Foreskin fibroblast (primary cell): ENCODE measurements at places on chromosomes 4 and X.
A peak's percentile ranks its signal among the peaks of the same experiment; 100 is the strongest.

GRCh38 chrX:53374222-53374820 is 48.1 kb downstream of the SMC1A start:
- peak; percentile 9 for DNase-seq

- DNase-seq: no peak
Observed at GRCh38 chr4:168651374-168651773, 154.5 kb downstream of the PALLD start.

- DNase-seq: peak; percentile 7
Observed at GRCh38 chrX:44382871-44383270, 39.4 kb upstream of the EFHC2 start.

GRCh38 chrX:110847334-110847733 is 51.7 kb upstream of the CHRDL1 start:
- DNase-seq: peak; percentile 77

- peak; percentile 89 for DNase-seq
Observed at GRCh38 chrX:109840585-109840984, 107.5 kb upstream of the ACSL4 start.

GRCh38 chr4:75633846-75634245 is 3.5 kb upstream of the CDKL2 start:
- peak; percentile 22 for DNase-seq

DNA sequence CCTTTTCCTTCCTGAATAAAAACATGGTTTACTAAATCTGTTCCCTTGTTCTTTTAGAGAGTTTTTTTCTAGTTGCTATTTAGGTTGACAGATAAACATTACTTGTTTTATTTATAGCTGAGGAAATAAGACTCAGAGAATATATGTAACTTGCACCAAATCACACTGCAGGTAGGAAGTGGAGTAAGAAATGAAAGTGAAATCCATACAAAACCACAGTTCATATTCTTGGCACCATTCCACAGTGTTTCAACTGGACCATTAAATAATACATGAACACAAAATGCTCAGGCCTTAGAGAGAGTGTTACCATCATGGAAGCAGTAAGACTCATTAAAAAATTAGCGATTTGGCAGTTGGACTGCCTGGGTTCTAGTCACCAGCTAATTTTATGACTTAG is 326.9 kb upstream of the SLIT2 start:
- no peak for DNase-seq

DNA sequence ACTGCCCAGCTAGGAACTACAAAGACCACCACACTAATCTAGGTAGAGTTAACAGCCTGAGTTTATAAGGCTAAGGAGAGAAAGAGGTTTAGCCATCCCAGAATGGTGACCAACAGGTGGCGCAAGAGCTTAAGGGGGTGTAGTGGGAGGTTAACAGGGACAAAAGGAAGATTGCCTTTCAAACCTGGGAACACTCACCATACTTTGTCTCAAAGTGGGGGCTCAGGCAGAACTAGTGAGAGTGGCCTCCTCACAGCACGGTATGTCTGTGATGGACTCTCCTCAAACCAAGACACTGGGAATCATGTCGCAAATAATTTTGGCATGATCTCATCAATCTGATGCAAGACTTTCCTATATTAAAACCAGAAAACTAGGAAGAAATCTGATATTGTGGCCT is 23.4 kb downstream of the CCNI start:
- peak; percentile 81 for DNase-seq
